ENCODE measurements at places on chromosomes 4 and X.

DNA sequence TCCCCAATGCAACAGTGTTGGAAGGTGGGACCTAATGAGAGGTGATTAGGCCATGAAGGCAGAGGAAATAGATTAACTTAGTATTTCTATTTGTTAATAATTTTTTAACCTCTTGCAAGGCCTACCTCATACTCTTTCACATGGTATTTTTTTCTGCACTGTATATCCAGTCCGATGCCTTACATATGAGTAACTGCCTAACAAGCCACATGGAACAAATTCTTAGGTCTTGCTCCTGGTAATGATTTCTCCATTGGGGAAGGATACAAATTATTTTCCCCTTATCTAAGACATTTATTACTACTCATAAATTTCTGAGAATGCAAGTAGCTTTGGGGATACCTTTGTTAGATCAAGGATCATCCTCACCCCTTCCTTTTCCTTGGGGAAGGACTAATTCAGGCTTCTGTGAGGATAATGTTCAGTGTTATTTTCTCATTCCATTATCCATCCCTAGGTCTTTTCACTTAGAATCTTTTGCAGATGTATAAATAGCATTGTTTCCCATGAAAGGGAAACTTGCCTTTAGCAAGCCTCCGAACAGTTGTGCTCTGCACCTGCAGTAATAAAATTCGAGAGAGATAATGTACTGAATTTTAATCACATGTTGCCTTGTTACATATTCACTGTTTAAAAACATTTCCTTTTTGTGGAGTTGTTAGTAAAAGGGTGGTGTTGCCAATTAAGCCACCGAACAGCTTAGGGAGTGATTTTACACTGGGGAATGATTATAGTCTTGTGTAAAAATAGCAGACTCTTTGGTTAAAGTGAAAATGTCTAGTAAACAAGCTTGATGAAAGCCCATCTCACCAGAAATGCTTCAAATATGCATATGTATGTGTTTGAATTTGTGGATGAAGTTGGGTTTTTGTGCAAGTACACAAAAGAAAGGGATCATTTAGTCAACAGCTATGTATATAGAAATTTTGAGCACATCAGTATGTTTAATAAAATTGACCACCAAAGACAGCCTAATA, 89.9 kb downstream of the CFAP299 start:
- DNase-seq, result no peak

GRCh38 chrX:86329174-86329573, 180.9 kb downstream of the DACH2 start:
- DNase-seq, result no peak

- DNase-seq, result no peak
Observed at GRCh38 chr4:20430259-20430941, 178.7 kb downstream of the SLIT2 start.

- DNase-seq, result no peak
Observed at GRCh38 chrX:51878056-51878455, 15.4 kb upstream of the MAGED1 start.

DNA sequence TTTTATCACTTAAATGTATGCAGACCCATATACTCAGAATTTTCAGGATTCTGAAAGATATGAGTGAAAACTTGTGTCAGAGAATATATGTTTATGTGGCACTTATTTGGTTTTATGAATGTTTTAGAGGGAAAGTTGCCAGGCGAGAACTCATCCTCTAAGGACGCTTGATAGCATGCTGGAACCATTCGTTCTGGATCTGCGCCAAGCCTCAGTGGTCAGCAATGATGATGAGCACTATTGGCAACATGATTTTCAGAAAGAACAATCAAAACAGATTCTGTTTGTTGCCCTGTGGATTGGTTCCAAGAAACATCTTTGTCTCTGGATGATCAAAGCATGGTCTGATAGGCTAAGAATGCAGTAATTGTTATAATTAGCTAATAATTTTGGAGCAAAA, 32.1 kb upstream of the RAPGEF2 start:
- no peak for DNase-seq

DNA sequence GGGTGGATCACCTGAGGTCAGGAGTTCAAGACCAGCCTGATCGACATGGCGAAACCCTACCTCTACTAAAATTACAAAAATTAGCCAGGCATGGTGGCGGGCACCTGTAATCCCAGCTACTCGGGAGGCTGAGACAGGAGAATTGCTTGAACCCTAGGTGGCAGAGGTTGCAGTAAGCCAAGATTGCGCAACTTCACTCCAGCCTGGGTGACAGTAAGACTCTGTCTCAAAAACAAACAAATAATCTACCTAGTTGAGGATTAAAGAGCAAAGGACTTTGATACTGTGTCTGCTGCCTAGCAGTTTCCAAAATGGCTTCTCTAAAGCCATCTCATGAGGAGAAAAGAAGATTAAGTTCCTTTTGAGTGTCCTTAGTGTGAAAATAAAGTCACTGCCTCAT, 37.8 kb downstream of the SMS start:
- DNase-seq, result no peak

GRCh38 chr4:48667148-48667547, 112.9 kb downstream of the FRYL start:
- DNase-seq, result no peak

DNA sequence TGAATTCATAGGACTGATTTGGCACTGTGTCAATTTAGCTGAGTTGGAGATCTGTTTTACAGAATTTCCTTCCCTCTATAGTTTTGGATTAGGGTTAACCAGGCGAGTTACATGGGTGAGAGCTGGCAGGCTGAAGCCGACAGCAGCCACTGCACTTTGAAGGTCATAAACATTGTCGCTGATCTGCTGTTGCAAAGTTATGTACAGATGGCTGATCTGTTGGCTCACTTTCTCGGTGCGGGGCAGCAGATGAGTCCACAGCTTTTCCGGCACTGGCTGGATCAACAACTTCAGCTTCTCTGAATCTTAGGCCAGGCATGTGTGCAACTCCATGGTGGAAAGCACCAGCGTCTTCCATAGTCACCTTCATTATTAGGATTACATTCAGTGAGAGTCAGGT, 173.7 kb downstream of the GPAT3 start:
- no peak for DNase-seq

- DNase-seq, result no peak
Observed at GRCh38 chr4:98890702-98891455, 38.1 kb downstream of the EIF4E start.

All from SW 1271 (cell line).